ENCODE measurements at places on chromosomes 2 and 18.

- no peak for DNase-seq
Measured at GRCh38 chr18:51253476-51253875, 56.0 kb upstream of the MEX3C start.

GRCh38 chr2:240806459-240806858 lies 13.6 kb downstream of the KIF1A start:
- DNase-seq: no peak

DNA sequence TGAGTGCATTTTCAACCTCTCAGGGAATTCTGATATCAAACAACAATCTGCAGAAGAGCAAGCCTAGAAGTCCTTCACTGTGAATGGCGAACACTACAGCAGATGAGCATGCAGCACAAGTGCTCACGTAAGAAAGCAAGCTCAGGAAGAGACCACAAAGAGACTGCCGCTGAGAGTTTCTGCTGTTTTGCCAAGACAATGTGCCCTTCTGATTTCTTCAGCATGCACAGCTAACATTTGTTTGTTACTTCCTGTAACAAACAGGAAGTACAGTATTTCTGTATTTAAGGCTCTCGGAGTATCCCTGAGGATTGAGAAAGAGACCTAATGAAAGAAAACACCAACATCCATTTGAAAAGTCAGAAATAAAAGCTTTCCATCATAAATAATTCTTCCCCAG lies 45.9 kb downstream of the MBOAT2 start:
- no peak for DNase-seq

DNA sequence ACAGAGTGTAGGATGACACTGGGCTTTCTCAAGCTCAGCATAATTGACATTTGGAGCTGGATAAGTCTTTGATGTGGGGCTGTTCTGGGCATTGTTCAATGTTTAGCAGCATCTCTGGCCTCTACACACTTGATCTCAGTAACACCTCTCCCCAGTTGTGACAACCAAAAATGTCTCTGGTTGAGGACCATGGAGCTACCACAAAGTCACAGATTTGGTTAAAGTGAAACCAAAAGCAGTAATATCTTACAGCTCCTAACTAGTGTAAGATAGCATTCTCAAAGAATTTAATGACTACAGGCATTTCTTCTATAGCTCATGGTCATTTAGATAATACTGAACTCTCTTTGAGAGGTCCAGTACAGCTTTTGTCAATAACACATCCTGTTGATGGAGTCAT lies 23.4 kb upstream of the PAX3 start:
- no peak for DNase-seq

GRCh38 chr2:135095591-135095990 lies 43.5 kb downstream of the RAB3GAP1 start:
- DNase-seq: no peak

DNA sequence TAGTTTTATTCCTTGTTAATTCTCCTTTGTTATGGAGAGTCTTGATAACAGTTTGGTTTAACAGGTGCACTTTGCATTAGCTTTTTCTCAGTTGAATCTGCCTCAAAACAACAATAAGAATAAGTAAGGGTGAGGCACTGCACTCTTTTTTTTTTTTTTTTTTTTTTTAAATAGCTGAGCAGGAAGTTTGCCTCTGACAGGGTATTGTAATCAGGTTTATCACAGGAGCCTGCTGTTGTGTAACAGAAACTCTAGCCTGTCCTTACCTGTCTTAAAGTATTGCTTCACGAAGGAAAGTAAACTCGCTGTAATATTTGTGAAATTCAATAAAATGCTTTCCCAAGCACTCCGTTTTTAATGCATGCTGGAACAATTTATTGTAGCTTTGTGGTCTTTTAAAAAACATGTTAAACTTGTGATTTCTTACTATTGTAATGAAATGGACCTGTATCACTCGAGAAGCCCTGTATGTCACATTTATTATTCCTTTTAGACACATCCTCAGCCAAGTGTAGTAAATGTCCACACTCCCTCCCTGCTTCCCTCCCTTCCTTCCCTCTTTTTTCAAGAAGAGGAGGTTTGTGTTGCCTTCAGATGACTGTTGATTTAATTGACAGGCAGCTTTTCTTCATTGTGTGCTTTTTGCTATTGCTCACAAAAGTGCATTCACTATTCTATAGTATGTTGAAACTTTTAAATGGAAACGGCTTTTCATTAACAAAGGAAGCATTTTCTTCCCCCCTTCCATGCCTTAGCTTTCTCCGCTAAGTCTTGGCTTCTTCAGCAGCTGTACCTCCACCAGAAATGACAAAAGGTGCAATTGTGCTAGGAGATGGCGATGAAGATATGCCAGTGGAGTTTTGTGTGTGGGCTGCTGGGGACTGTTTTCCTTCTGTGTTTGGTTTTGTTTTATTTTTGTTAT lies 52.7 kb downstream of the TAF1B start:
- DNase-seq: no peak

GRCh38 chr2:23565814-23566213 lies 180.8 kb downstream of the KLHL29 start:
- DNase-seq: no peak

DNA sequence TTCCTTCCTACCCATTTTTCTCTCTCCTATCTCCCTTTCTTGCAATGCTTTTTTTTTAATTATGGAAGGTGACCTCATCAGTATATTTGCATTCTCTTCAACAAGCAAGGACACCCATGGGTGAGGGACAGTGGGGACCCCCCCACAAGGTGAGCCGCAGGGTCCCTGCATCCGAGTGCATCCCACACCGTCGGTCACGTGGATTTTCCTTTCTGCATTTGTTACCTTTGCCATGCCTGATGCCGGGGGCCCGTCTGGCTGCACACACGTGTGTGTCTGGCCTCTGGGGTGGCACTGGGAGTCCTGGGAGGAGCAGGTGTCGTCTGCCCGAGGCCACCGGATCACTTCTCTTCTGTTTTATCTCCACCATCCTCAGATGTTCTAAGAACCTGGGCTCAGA lies 30.1 kb upstream of the SNTG2 start:
- DNase-seq: no peak

DNA sequence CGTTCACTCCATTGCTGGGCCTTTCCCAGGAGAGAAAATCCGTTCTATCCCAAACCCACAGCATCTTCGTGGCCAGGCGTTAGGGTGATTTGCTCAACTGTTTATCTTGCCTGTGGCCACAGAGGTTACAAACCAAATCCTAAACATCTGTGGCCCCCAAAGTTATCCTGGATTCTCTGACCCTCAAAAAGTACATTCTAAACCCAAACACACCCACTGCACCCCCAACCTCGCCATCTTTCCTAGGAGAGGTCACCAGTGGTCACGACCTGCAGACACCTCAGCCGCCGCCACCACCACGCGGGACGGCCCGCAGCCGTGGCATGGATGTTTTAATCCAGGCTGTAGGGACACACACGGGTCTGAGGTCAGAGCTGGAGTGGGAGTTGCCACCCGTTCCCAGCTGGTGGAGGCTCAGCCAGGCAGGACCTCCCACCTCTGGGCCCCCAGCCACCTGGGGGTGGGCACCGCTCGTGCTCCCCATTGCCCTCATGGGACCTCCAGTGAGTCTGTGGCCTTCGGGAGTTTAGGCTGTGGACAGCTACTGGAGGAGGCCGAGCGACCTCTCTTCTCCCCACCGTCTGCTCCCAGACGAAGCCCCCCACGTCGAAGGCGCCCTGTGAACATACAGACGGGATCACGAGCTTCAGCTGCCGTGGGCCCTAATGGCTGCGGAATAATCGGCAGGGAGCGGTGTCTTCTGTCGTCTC lies 72.0 kb downstream of the KCNG2 start:
- DNase-seq: no peak

DNA sequence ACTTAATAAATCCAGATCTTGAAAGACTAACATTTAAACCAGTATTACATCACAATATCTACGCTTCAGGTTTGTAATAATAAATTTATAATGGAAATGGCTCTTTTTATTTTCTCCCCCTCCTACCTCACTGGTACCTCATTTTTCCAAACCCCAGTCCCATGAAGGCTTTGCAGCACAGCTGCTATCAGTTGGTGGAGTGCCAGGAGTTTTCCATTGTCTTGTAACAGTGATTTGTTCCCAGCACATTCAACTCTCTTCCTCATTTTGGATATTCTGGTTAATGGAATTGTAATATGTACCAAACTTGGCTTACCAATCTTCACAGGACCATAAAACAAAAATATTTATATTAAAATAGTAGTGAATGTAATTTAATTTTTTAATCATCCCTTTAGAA lies 91.2 kb downstream of the VRK2 start:
- DNase-seq: no peak

GRCh38 chr2:96240341-96241038 lies 25.3 kb downstream of the TMEM127 start:
- DNase-seq: no peak

DNA sequence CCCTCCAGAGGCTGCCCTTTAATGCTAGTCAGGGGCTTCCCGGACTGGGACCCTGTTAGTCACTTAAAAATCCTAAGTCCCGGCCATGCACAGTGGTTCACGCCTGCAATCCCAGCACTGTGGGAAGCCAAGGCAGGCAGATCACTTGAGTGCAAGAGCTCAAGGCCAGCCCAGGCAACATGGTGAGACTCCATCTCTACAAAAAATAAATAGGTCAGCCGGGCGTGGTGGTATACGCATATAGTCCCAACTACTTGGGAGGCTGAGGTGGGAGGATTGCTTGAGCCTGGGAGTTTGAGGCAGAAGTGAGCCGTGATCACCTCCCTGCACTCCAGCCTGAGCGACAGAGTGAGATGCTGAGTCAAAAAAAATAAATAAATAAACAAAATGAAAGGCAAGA lies 17.2 kb upstream of the KCNG2 start:
- DNase-seq: no peak

DNA sequence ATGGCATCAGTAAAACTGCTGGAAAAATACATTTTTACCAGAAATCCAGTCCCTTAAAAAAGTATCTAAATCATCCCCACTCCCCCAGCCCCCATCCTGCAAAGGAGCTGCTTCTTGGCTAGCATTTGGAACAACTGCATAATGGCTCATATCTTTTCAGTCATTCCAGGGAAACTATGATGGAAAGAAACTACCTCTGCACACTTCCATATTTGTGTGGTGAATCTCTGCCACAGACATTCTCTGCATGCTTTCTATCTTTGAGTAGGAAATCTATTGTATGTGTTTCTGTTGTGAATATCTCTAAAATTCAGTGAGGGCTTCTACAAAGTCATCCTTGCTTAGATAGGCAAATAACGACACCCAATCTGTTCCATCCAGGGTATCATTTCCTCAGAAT lies 632.3 kb downstream of the LRP1B start:
- DNase-seq: no peak

DNA sequence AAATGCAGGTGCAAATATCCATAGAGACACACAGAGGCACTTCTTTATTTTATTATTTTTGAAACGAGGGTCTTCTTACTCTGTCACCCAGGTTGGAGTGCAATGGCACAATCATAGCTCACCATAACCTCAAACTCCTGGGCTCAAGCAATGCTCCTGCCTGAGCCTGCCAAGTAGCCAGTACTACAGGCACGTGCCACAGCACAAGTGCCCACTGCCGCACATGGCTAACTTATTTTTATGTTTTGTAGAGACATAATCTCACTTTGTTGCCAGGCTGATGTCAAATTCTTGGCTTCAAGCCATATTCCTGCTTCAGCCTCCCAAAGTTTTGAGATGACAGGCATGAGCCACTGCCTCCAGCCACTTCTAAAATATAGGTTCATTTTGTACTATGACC lies 537.6 kb downstream of the THSD7B start:
- DNase-seq: no peak

DNA sequence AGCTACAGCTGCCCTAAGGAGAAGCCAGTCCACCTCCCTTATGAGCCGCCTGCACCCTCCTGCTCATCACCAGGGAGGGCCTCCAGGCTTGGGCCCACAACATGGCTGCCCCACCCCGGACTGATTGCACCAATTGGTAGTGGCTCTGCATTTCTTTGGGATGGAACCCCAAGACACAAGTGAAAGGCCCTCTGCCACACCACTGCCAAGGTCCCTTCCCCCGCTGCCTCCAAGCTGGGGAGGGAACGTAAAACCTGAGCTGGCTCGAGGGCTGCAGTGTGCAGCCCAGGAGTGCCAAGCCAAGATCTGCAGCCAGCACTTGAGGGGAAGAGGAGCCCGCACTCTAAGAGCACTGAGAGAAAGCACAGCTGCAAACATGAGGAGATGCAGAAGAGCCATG lies 97.3 kb downstream of the EFEMP1 start:
- no peak for DNase-seq

- no peak for DNase-seq
Measured at GRCh38 chr18:21105936-21106335, 5.7 kb downstream of the ROCK1 start.

GRCh38 chr2:207835805-207836204 lies 66.1 kb upstream of the FZD5 start:
- no peak for DNase-seq

DNA sequence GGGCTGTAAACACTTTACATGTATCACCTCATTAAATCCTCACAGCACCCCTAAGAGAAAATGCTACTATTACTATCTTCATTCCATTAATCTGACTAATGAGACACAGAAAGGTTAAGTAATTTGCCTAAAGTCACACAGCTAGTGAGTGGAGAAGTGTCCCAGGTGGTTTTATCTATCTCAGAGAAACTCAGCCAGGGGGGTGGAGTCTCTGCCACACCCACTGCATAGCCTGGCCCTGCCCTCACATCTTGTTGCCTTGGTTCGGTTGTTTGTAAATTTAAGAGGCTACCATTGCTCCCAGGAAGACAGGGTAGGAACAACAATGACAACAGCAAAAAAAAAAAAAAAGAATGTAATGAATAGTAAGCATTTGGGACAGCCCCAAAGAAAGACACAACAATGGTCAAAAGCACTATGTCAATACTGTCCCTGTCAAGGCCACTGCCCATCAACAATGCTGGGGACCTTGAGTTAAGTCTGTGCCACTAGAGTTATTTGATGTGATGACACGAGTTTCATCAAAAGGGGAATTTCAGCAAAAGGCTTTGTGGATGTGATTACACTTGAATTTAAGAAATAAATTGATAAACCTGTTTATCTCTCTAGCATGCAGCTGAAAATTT lies 17.5 kb downstream of the CYRIA start:
- no peak for DNase-seq

DNA sequence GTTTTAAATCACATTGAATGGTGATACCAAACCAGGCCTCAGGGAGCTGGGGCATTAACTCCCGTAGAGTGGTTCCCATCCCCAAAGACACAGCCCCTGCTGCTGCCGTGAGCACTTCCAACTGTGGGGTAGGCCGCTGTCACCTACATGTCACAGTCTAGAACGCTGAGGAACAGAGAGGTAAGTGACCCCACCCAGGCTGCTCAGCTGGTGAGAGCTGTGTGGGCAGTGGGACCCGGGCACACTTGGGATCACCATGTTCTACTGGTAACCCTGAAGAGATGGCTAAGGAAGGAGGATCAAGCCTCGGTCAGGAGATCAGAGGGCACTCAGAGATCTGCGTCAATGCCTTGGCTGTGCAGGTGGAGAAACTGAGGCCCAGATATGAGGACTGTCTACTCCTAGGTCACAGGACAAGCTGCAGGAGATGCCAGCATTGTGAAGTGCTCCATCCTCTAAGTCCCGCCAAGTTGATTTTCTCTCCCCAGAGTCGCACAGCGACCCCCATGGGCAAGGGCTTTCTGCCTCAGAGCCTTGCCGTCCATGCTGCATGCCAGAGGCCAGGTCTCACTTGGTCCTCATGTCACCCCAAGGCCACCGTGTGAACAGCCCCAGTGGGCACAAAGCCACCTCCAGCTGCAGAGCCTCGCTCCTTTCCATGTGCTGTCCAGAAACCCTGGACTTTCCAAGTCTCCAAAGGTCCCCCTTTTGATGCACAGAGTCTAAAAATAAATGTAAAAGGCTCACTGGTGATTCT lies 144.2 kb upstream of the OTOS start:
- DNase-seq: no peak

Data from activated CD4-positive, alpha-beta T cell treated with anti-CD3 and anti-CD28 coated beads for 24 hours (primary cell).